ENCODE measurements at places on chromosomes 12 and 14.
A peak's percentile ranks its signal among the peaks of the same experiment; 100 is the strongest.

DNA sequence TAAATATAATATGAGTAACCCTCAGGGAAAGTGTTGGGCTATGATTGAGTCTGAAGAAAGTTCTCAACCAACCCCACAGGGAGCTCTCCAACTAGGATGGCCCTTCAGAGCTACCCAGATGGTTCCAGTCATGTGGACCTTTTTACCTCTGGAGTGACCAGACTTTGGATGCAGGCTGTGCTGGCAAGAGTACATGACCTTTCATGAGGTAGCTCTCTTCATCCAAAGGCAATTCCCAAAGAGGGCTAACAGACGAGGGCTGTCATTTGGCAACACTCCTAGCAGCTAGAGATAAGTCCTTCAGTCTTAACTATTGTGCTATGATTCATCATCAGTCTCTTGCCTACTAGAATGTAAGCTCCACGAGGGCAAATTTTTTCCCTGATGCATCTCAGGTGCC lies 75.4 kb downstream of the DUSP6 start:
- no peak for DNase-seq

DNA sequence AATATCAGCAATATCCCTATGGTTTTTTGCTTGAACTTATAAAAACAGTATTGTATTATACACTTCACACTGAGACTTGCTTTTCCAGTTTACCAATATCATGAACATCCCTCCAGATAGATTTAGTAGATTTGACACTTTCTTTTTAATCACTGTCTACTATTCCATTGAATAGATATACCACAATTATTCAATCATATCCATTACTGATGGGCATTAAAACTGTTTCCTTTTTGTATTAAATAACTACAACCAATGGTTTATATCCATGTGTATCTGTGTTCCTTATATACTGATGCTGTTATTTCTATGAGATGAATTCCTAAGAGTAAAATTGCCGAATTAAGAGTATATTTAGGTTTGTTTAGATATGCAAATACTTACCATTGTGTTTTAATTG lies 13.0 kb upstream of the DHRS7 start:
- no peak for DNase-seq

- no peak for DNase-seq
Measured at GRCh38 chr14:68820119-68820518, 27.3 kb upstream of the ZFP36L1 start.

- peak; percentile 29 for DNase-seq
Measured at GRCh38 chr12:11580125-11580751, 69.2 kb upstream of the ETV6 start.

- DNase-seq, result peak; percentile 82
Measured at GRCh38 chr14:95483309-95484165, 32.9 kb downstream of the SYNE3 start.

Data from right hindlimb (tissue), 1 donor.